ENCODE measurements at places on chromosomes 5 and 9.

GRCh38 chr5:121029536-121030245 lies 565.6 kb downstream of the PRR16 start:
- no peak for DNase-seq

DNA sequence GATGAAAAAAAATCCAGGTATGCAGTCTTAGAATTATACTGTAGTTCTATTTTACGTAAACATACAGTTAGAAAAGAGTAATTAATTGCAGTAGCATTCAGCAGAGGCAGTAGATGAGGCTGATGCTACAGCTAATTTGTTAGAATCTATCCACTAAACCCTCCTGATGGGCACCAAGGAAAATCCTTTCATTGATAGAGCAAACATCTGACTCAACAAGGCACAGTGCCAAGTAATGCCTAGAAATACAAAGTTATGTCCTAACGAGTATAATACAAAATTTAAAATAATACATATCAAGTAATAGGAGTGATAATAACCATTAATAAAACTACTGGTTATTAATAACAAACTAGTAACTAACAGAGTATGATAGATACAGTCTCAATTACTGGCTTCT lies 9.0 kb downstream of the MOCS2 start:
- DNase-seq, result no peak

DNA sequence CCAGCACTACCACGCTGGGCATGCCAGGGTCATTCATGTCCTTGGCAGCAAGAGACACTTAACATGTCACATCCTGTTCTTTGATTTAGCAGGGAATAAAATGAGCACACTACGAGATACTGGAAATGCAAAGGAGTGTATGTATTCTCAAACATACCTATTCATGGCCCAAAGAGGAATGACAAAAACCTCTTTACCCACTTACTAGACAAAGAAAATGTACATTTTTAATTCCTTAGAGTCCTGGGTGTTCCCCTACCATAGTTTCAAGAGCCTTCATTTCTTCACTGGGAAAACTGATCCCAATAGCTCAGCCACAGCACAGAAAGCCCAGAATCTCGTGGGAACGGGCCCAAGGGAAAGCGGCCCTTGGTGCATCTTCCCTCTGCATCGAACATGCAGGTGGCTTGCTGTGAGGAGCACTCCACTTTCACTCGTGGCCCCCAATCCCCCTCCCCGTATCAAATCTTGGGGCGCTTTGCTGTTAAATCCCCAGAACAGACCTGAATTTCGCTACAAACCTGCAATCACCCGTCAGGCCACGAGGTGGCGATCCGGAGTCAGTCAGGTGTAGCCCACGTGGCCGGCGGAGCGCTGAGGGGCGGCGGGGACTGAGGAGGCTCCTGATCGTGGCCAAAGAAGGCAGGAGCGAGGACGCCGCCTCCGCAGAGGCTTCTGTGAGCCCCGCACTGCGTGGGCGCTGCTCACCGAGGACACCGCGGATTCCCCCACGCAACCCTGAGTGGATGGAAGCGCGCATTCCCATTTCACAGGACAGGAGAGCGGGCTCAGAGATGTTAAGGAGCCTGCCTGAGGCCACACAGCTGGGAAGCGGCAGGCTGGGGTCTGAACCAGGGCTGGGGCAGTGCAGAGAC lies 91.4 kb downstream of the LMX1B start:
- peak; percentile 92 for DNase-seq

GRCh38 chr5:175706499-175706898 lies 48.6 kb downstream of the HRH2 start:
- DNase-seq, result no peak

GRCh38 chr5:75277463-75277862 lies 40.8 kb upstream of the ANKRD31 start:
- no peak for DNase-seq

DNA sequence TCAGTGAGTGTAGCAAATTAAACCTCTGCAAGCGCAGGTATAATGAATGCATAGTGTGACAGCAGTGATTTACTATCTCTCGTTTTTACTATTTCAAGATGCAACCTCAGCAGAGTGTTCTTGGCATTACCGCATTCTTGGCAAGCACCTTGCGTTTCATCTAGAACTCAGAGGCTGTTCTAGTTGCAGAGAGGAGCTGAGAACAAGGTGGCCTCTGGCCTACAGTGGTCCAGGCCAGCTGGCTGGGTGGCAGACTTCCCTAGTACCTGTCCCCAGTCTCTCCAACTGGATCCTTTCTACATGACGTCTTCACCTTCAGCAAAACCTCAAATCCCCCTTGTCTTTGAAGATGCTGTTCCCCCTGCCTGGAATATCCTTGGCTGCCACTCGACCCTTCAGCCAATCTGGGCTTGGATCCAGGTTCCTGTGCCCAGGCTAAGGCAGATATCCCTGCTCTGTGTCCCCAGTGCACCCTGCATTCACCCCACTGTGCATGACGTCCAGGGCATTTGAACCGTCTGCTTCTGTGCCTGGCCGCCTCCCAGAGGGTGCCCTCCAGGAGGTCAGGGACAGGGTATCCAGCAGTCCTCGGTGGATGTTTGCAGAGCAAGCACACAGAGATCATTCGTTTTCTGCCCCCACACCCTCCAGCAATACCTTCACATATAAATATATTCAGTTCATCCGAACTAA lies 120.4 kb upstream of the CPEB4 start:
- no peak for DNase-seq

- no peak for DNase-seq
Observed at GRCh38 chr5:125541085-125541484, 794.6 kb upstream of the ZNF608 start.
